ENCODE measurements at places on chromosomes 4 and X. TPM values are rescaled to one million over a fixed set of nuclear protein-coding genes. Genes with fewer than 3 reads are reported as not detected.

Gene KLB
- under 0.01 TPM for total RNA-seq

Gene CDKL2
- 3.0 TPM for total RNA-seq

Gene P2RY4
- total RNA-seq = not detected

Gene SATL1
- total RNA-seq = not detected

Gene GAGE12J
- not detected for total RNA-seq

Gene HADH
- 57.0 TPM for total RNA-seq

Gene DGKK
- not detected for total RNA-seq

Gene PDHA1
- total RNA-seq = 175 TPM

Gene AFF1
- 39.9 TPM for total RNA-seq

Gene CENPE
- 1.0 TPM for total RNA-seq

Gene EPGN
- 116 TPM for total RNA-seq

Gene IRF2
- total RNA-seq = 13.7 TPM

Gene DCLK2
- total RNA-seq = not detected

Gene SOX3
- total RNA-seq = not detected

Gene NDUFA1
- 53.2 TPM for total RNA-seq

Gene ADH5
- 110 TPM for total RNA-seq

Gene GLRB
- total RNA-seq = 6.2 TPM
